ENCODE measurements at places on chromosomes 3 and 15.

DNA sequence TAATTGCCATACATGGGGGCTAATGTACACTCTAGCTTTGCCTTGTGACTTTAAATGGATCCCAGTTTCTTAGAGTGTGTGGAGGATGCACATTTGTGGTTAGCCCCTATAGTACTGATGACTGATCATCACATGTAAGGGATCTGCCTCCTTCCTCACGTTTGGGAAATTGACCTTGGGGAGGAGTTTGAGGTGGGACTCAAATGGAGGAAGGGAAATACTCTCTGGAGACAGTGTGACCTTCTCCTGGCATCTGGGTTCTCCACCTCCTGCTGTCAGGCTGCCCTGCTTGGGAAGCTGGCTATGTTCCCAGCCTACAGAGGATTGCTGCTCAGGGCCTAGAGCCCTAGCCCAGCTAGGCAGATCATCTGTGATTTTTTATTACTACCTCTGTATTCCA, 48.7 kb downstream of the PPM1L start:
- peak; percentile 25 for DNase-seq

DNA sequence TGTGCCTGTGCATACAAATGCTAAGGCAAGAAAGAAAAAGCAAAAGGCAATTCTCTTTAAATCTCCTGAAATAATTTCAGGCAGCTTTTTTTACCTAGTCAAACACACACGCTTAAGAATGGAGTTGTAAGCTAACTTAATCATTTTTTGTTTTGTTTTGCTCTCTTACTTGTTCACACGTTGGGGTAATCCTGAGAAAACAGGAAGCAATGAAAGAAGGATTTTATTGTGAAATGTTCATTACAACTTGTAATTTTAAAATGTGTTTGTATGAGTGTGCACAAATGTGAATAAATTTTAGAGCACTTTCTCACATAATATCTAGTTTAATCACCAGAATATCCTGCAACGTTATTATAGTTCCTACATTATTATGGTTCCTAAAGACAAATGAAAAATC, 263.8 kb downstream of the LPP start:
- no peak for DNase-seq

DNA sequence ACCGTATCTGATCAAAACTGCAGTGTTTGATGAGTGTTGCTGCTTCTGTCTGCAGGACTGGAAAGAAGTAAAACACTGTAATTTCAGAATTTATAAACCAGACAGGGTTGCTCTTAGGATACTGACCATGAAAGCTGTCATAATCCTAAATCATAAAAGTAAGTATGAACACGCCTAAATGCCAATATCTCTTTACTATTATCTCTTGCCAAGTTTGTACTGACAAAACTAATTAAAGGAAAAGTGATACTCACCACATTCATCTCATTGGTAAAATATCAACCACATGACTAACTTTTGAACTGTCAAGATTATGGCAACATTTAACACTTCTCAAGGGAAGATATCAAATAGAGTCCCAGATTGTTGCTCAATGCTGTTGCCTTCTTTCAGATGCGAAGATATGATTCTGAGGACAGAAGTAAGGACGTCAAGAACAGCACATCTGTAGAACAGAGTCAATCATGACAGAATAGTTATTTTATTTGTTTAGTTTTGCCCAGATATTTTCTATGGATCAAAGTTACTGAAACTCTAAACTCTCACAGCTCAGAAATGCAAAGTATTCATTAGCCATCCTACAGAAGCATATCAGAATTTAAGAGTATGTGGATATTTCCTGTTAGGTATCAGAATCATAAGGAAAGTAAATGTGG, 61.4 kb upstream of the COL8A1 start:
- no peak for DNase-seq

DNA sequence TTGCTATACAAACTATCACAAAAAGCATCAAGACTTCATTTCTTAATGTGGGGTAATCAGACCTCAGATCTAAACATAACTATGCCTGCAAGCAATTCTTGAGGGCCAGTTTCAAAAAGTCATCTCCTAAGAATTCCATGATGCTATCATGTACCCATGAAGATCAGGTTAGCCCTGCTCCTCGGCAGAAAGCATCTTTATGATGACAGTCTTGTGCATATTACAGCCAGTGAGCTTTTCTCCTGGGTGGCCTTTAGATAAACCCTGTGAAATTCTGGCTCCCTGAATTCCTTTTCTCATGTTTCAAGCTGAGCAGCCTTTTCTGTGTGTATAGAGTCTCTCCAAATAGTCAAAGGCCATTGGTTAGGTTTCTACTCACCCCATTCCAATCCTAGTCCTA, 201.9 kb upstream of the MCTP2 start:
- peak; percentile 22 for DNase-seq

- DNase-seq, result peak; percentile 23
Observed at GRCh38 chr15:75036212-75036616, 12.8 kb downstream of the PPCDC start.

GRCh38 chr15:27846722-27847395, 252.3 kb downstream of the OCA2 start:
- no peak for DNase-seq

DNA sequence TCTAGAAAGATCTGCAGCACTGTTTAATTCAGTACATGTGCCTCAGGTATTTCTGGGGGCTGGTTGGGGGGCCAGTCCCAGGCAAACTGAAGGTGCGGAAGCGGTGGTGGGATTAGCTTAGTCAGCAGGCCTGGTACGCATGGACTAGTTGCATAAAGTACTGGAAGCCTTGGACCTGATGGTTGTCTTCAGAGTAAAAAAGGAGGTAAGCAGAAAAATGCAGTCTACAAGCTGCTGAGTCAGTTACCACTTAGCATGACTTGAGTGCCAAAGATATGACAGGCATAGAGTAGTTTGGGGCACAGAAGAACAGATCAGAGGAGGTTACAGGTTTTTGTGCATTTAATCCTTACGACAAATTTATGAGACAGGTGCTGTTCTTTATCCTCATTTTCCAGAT, 19.9 kb upstream of the GOLGA8J start:
- no peak for DNase-seq

- DNase-seq, result no peak
Observed at GRCh38 chr3:37770938-37771918, 90.5 kb upstream of the CTDSPL start.

- DNase-seq, result no peak
Observed at GRCh38 chr3:14097616-14098391, 26.9 kb downstream of the CHCHD4 start.

DNA sequence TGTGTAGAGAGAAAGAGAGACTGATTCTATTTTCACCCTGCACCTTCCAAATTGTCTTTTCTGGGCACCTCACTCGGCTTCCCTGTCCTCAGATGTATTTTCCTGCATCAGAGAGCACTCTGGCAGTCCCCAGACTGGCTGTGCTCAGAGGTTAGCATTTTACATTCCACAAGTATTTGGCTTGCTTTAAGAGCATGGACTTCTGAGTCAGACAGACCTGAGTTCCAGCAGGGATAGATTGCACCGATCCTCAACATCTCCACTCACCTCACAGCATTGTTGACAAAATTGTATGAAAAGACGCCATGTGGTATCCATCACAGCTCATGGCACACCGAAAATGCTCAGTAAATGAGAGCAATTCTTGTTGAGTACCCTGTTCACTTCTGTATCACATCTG, 45.6 kb downstream of the SST start:
- DNase-seq, result no peak

DNA sequence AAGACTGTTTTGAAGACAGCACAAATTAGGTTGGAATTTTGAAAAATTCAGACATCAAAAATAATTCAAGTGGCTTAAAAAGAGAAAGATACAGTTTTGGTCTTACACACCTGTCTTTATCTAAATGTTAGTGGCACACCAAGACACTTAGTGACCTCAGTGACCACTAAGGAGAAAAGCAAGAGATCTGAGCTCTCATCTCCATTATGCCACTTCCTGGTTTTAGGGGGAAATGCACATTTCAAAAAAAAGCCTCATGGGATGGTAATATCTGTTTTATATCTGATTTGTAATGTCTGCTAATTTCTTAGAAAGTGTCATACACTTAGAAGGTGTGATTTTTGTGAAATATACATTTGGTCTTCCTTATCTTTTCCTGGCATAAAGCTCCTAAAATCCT, 16.4 kb downstream of the IL12A start:
- DNase-seq, result no peak

- no peak for DNase-seq
Observed at GRCh38 chr15:49428409-49429095, 5.5 kb downstream of the FGF7 start.

- DNase-seq, result no peak
Observed at GRCh38 chr3:153631102-153631501, 469.1 kb downstream of the RAP2B start.

Data from T1000 (cell line).